ENCODE measurements at places on chromosomes 12 and 14.

- peak; percentile 51 for DNase-seq
Measured at GRCh38 chr14:78848234-78848820, 678.2 kb downstream of the NRXN3 start.

- no peak for DNase-seq
Measured at GRCh38 chr12:3911409-3911808, 38.2 kb upstream of the PARP11 start.

GRCh38 chr12:92156704-92157395 lies 11.2 kb upstream of the BTG1 start:
- DNase-seq: no peak

DNA sequence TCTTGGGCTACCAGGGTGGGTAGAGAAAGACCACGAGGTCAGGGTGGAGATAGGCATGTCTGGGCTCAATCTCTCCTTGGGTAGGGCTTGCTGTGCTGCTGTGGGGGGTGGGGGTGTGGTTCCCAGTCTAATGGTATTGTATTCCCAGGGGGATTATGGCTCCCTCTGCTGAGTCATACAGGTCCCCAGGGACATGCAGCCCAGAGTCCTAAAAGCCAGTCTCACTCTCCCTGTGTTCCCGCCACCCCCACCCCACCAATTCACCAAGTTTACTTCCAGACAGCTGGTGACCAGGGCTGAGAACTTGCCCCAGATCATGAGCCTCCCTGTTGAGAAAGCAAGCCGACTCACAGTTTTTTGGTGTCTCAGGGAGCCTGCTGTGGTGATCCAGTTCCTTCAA lies 367.6 kb downstream of the C12orf75 start:
- DNase-seq: no peak

GRCh38 chr12:99026332-99027054 lies 381.4 kb downstream of the APAF1 start:
- DNase-seq: no peak

GRCh38 chr14:74653386-74654138 lies 41.5 kb upstream of the LTBP2 start:
- DNase-seq: no peak

DNA sequence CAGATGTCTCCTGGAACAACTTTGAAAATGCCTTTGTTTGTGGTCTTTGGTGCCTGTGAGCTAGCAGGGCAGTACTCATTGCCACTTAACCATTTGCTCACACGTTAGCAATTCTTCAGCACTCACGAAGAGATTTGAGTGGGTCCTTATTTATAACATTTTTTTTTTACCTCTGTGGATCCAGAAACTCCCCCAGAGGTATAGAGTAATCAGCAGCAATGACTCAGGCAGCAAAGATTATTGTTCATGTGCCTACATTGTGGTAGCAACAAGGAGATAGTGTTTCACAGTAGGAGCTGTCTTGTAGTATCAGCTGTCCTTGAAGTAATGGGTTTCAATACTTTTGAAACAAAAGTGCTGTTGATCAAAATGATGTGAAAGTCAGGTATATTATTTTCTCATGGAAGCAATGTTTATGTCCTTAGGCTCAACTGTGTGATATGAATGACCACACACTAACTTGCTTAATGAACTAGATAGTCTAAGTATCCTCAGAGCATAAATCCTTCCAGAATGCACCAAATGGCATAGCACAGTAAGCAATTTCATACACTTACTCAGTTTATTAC lies 304.1 kb downstream of the EGLN3 start:
- DNase-seq: no peak

DNA sequence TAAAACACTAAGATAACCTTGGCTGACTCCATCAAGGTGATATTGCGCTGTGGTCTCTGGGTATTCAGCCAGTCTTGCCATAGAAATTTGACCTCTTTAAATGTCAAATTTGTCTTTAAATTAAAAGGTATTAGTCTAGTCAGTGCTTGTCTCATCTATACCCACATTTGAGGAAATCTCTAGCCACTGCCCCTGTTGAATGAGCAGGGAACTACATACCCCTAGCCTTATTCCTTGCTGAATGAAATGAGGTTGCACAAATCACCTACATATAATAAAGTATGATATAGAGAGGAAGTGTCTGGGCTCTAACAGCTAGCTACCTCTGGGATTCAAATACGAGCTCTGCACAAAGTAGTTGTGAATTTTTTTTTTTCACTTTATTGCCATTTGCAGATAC lies 256.8 kb downstream of the C12orf50 start:
- DNase-seq: no peak
